Pons (tissue), 1 donor: ENCODE measurements at places on chromosomes 6 and 20.

DNA sequence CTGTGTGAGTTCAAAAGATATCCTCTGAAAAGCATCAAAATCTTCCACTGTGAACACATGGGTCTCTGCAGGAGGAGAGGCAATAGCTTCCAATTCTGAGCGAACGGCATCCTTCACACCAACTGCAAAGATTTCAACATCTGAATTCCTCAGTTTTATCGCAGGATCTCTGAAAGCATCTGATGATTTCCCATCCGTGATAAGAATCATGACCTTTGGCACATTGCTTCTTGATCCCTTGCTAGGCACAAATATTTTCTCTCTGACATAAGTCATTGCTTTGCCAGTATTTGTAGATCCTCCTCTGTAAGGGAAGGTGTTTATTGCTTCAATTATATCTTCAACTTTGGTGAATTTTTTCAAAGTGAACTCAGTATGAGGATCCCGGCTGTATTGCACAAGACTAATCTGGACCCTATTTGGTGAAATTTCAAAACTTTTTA, 22.7 kb downstream of the COL12A1 start:
- DNase-seq, result no peak

GRCh38 chr6:34695729-34696188, 808 bp downstream of the ILRUN start:
- peak; percentile 20 for DNase-seq

GRCh38 chr20:4748847-4749246, 27.1 kb downstream of the PRND start:
- no peak for DNase-seq

GRCh38 chr6:25137916-25138232, 141.3 kb upstream of the CARMIL1 start:
- DNase-seq, result no peak

DNA sequence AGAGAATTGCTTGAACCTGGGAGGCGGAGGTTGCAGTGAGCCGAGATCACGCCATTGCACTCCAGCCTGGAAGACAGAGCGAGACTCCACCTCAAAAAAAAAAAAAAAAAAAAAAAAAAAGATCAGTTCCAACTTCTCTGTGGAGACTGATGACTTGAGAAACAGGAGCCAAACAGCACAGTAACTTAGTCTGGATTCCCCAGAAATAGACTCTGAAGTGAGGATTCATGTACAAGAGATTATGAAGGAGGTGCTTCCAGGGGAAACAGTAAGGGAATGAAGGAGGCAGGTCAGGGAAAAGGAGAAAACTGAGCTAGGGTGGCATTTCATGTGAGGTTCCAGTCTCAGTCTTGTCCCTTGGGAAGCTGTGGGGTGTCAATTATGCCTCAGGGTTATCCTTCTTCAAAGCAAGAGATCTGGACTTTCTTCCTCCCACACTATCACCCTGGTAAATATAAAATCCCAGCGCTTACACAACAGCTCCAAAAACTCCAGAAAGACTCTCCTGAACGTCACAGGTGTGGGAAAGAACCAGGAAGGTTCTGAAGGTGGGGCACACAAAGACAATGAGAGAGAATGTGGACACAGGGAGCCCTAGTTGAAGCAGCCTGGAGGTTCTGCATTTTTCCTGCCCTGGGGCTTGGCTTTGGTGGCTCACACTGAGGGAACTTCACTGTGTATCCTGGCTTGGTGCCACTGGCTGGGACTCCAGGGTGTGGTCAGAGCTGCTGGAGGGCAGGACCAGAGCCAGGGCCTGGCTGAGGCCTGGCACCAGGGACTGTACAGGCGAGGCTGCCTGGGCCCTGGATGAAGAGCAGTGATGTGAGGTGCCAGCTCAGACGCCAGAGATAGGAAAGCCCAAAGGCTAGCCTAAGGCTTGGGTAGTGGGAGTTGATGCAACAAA, 46.8 kb downstream of the PCNA start:
- DNase-seq, result peak; percentile 69

DNA sequence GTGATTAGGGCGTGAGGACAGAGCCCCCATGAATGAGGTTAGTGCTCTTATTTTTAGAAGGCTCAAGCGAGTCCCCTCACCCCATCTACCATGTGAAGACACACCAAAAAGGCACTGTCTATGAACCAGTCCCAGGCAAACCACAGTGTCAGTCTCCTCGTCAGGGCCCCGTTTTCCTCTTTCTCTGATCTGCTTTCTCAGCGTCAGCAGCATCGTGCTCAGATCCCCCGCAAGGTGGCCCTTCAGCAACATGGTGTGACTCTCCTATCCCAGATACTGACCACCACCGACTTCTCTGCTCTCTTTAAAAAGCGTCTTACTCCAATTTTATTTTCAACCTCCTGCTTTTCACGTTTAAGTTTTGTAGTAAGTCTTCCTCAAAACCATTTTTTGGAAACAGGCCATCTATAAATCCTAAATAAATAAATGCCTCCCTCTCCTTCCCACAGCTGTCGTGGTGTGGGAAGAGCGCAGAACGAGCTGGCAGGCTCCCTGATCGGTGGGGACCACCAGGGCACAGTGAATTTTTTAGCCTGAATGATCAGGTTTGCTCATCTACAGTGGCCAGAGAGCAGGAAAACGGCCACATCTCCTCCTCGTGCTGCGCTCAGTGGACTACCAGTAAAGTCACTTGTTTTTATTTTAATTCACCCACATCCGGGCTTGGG, 113.1 kb downstream of the BMP7 start:
- DNase-seq, result no peak

- peak; percentile 20 for DNase-seq
Measured at GRCh38 chr20:10433014-10433622, 904 bp downstream of the MKKS start.

DNA sequence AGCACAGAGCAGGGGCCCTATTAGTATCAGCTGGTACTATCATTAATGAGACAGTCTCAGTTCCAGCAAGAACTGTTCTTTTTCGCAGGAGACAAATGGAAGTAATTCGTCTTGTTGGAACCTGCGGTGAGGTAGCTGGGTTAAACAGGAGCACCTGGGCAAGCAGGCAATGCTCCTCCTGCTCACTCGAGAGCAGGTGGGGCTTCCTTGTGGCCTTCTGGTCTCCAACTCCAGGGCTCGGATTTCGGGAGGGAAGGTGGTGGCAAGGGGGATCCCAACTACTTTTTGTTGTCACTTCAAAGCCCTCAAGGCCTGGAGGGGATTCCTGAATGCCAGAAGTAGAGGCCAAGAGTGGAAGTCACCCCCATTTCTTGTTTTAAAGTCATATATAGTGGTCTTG, 1.3 kb upstream of the SPEF1 start:
- no peak for DNase-seq

DNA sequence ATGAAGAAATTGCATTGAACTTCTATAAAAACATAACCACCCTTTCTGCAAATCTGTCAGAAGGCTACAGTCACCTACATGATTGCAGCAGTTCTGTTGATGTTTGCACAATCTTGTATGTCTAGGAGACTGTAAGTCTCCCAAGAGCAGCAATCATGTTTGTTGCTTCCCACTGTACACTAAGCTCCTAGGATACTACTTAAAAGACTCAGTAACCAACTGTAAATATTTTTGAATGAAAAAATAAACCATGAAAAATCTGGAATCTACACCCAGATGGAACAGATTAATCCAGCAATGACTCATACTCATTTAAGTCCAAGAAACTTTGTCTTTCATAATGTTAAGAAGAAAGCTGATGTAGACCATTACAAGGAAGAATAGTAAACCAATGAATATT, 168.5 kb upstream of the ATXN1 start:
- DNase-seq, result no peak

DNA sequence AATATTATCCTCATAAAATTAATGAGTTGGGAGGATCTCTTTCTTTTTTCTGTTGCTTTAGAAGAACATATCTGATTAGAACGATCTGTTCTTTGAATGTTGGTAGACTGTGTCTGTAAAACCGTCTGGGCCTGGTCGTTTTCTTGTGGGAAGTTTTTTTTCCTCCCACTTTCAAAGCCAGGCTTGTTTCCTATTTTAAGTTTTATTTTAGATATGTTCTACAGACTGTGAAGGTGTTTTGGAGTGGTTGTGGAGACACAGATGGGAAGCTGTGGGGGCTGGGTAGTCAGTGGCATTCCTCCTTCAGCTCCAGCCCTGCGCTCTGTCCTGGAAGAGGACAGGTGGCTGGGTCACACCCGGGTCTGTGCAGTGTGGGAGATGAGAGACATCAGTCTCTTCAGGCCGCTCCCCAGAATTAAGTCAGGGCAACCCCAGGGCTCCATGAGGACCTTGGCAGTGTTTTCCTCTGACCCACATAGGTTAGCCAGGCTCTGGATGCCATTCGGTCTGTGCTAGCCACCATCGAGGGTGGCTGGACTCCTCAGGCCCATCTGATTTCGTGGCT, 92.0 kb upstream of the SCP2D1 start:
- DNase-seq, result no peak

DNA sequence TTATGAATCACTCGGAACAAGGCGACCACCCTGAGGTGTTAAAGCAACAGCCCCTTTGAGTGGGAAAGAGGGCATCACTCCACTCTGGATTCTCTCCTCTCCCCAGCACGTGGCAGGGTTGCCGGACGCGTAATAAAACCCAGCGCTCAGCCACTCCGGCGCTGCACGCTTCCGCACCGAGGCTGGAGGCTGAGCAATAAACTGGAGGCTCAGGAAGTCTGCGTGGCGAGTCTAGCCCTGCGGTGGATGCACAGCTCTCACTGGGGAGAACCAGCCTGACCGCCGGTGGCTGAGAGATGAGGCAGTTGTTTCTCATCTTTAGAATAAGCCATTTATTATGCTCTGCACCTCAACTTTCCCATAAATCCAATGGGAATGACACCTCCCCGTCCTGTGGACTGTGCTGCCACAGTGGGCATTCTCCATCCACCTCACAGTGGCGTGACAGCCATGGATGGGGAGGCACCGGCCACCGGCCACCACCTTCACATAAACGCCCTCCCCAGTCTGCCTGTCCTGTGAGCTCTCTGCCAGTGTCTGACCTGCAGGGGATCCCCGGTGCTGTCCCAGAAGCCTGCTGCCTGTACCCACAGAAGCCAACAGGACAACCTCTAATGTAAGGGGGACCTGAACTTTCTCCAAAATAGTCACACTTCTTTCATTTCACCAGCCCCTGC, 64.2 kb upstream of the GGTLC1 start:
- DNase-seq, result no peak

DNA sequence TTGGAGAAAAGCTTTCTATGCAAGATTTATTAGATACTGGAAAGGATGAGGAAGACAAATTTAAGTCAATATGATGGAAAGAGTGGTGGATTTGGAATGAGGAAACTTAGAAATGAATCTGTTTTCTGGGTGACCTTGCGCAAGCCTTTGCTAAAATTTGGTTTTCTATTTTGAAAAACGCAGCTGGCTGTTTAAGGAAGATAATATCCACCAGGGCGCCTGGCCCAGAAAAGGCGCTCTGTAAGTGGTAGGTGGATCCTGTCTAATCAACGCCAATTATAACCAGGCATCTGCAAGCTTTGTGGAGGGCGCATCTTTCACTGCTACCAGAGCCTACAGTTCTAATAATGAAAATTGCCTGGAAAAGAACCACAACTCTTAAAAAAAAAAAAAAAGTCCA, 398 bp upstream of the SPATS1 start:
- no peak for DNase-seq

- DNase-seq, result no peak
Measured at GRCh38 chr6:132400883-132401617, at the start of gene MOXD1. Gene MOXD1 (minus strand): TSS chr6:132401475. CDS start chr6:132401426, 49 bp downstream.

DNA sequence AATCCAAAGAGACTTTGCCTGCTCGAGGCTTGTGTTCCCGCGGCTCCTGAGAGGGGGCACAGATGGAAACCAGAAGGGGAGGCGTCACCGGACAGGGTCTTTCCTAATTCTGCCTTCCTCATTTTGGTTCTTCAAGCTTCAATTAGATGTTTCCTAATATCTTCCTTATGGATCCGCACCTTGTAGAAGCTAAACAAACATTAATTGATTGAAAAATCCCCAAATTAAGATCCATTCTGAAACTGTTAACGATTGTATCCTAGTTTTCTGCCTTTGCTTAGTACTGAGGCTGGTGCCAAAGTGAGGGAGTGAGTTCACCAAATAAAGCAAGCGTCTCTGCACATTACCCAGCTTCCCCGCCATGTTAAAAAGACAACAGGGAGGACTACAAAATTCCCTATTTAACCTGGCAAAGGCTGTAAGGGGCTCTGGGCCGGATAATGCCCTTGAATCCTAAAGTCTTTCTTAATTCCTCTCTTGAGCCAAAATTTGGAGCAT, 123.2 kb downstream of the GPX5 start:
- no peak for DNase-seq

- peak; percentile 59 for DNase-seq
Measured at GRCh38 chr20:37471741-37472235, 49.3 kb upstream of the NNAT start.

- no peak for DNase-seq
Measured at GRCh38 chr6:43963877-43964658, 163.2 kb downstream of the MRPL14 start.

- no peak for DNase-seq
Measured at GRCh38 chr6:41757931-41758640, 10.9 kb upstream of the PGC start.

GRCh38 chr6:79167931-79168694, 66.4 kb downstream of the HMGN3 start:
- DNase-seq, result no peak

DNA sequence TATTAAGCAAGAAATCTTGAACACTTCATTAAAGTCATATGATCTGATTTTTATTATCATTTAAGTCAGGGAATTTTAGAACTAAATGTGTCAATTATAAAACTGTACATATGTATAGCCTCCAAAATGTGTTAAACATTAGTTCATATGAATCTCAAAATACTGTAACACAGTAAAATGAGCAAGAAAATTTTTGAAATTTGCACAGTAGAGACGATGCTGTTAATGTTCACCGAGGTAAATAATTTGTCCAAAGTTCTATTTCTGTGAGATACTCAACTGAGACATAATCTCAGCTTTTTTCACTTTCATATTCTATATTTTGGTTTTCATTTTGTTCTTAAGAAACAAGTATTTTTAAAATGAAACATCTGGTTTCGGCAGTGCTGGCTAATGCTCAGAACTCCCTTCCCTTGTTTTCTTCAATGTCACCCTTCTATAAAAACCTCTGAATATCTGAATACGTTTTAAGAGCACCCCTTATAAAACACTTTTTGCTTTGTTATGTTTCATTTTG, 353.1 kb downstream of the LAMA2 start:
- no peak for DNase-seq

GRCh38 chr20:53844259-53844658, 226.1 kb downstream of the BCAS1 start:
- DNase-seq, result no peak

- DNase-seq, result peak; percentile 72
Measured at GRCh38 chr6:165704045-165704748, 41.2 kb upstream of the PDE10A start.

DNA sequence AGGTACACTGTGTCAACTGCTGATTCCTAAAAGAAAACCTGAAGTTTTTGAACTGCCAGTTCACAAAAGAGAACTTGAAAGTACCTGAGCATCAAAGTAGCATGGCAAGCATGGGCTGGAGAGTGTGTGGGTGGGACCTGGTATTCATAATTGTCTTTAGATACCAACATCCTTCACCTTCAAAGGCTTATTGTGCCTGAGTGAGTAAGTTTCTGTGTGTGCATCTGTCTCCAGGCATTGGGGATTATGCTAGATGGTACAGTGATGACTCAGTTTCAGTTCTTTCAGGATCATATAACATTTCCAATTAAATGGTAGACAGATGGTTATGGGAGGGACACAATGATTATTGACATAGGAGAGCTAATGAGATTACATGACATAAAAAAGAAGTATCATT, 238.5 kb downstream of the ZFAND3 start:
- DNase-seq, result no peak
